Kasumi-1 (cell line): ENCODE measurements at places on chromosomes 5 and 9.
A peak's percentile ranks its signal among the peaks of the same experiment; 100 is the strongest.

DNA sequence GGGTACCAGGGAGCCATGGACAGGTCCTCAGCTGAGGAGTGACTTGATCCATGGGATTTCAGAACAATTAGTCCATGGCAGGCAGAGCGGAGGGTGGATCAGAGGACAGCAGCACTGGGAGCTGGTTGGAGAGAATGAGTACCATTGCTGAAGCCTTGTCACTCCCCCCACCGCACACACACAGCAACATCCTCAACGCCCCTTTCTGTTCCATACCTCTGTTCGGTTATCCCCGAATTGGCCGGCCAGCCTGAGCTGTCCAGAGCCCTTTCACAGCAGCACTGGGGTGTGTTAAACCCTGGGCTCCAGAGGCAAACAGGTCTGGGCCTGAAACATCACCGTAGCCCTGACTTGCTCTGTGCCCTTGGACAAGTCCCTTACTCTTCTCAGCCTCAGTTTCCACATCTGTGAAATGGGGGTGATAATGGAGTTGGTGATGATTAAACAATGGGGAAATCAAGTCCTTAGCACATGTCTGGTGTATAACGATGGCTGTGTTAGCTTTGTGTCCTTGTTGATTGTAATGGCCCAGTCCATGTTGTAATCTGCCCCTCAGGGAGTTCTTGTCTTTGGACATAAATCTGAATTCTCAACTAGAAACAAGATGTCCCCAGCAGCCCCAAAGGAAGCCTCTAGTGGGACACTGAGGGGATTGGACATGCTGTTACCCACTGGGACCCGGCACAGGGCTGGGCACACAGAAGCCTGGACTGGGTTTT is 16.9 kb downstream of the GSN start:
- DNase-seq: no peak

- no peak for DNase-seq
These were observed 290.0 kb downstream of the CETN3 start for GRCh38 chr5:90119531-90119971.

DNA sequence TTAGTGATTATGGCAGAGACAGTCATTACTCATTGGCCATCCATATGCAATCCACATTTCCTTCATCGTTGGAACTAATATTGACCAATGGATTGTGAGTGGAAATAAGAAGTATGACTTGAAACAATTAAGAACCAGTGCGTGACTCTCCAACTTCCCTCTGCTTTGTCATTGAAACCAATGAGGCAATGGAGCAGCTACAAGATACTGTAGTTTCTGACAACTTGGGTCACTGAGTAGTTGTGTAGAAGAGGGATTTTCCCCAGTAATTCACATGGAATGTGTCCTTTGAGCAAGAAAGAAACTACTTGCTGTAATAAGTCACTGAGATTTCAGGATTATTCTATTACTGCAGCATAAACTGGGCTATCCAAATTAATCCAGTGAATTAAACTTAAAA is 785.3 kb upstream of the RIOK2 start:
- DNase-seq: no peak

- no peak for DNase-seq
These were observed 43.8 kb downstream of the ACTL7B start for GRCh38 chr9:108811944-108812343.

GRCh38 chr5:60323596-60323995 is 376.4 kb downstream of the DEPDC1B start:
- DNase-seq: no peak

DNA sequence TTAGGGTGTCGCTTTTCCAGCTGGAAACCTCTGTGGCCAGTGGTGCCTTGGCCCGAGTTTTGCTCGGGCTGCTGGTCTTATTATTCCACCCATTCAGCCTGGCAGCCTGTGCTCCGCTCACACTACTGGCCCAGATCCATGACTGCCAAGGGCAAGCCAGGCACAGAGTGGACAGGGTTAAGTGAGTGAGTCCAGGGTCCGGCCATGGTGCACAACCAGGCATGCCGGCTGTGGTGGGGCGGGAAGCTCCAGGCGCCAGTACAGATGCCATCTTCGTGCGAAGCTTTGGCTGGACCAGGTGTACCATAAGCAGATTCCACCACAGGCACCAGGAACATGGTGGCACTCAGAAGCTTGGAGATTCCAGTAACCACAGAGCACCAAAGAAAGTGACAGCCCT is 580.2 kb upstream of the FAM174A start:
- no peak for DNase-seq

- no peak for DNase-seq
These were observed 181.3 kb upstream of the TUT7 start for GRCh38 chr9:86535406-86535915.

GRCh38 chr9:87763286-87763685 is 37.4 kb downstream of the CTSL start:
- no peak for DNase-seq

- DNase-seq: peak; percentile 45
These were observed 22.1 kb upstream of the STXBP1 start for GRCh38 chr9:127589955-127590370.

- DNase-seq: no peak
These were observed 715 bp upstream of the LEAP2 start for GRCh38 chr5:132872788-132873118.

DNA sequence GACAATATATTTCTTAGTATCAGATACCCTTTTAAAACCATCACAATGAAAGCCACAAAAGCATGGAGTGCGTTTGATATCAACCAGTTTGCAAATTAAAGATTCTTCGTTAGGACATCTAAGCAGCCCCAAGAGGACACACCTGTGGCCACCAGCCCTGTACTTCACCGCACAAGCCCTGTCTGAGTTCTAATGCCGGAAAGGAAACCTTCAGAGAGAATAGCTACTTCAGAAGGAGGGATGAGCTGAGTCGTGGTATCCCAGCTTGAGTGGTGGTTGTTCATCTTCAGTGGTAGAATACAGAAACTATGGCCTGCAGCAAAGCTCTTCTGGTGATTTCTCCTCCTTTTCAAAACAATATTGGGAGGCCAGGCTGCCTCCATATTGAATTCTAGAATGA is 319.6 kb downstream of the FBXL7 start:
- no peak for DNase-seq

- no peak for DNase-seq
These were observed 131.4 kb downstream of the MRPL36 start for GRCh38 chr5:1668141-1668721.

- peak; percentile 39 for DNase-seq
These were observed 233.3 kb downstream of the CDH9 start for GRCh38 chr5:26805076-26805475.

DNA sequence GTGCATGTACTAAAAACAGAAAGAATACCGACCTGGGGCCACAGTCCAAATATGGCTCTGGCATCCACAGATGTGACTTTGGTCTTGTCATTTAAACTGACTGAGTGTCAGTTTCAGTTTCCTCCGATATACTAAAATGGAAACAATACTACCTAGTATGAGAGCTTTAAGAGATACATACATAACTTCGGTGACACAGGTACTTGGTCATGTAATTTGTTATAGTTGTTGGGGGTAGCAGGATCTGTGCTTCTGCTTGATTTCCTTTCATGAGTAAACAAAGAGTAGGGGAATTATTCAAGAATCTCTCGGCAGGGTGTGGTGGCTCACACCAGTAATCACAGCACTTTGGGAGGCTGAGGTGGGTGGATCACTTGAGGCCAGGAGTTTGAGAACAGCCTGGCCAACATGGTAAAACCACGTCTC is 32.1 kb downstream of the MTMR12 start:
- DNase-seq: no peak

- DNase-seq: no peak
These were observed 363.9 kb upstream of the MEF2C start for GRCh38 chr5:89246864-89247263.

DNA sequence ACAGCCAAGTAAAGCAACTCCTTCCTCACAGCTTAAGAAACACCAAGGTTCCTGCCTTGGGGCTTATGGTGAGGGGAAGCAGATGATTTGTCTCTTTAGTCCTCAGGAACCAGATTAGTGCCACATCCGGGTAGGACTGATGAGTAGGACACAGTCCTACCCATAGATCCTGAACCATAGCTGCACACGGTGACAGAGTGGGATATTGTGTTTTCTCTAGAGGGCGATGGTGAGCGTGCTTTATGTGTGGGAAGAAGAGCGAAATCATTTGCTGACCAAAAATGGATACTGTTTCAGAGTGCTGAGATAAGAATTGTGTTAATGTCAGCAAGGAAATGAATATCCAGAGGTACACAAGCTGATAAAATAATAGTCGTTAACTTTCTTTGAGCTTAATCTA is 209.0 kb upstream of the FBXL7 start:
- DNase-seq: peak; percentile 27

GRCh38 chr5:160452795-160453194 is 31.1 kb downstream of the PTTG1 start:
- DNase-seq: no peak

- DNase-seq: no peak
These were observed 43.5 kb upstream of the TENT2 start for GRCh38 chr5:79568632-79569190.

GRCh38 chr9:111349766-111350165 is 19.7 kb upstream of the OR2K2 start:
- DNase-seq: no peak

DNA sequence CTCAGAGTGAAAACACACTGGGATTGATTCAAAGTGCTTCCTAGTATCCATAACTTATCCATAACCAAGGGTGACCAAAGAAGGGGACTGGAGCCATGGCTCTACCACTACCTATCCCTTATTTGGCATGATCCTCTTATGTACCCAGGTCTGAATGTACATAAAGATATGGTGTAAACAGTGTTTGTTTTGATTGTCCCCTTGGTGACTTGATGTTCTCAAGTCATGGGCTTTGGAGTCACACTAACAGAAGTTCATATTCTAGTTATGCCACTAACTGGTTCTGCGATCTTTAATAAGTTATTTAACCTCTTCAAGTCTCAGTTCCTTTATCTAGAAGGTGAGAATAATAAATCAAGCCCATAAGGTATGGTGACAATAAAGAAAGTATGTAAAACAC is 283.4 kb upstream of the PTGER4 start:
- DNase-seq: no peak

- no peak for DNase-seq
These were observed 156.8 kb downstream of the NFIB start for GRCh38 chr9:14157191-14157590.

GRCh38 chr5:53987101-53987500 is 323.3 kb downstream of the ARL15 start:
- DNase-seq: no peak

DNA sequence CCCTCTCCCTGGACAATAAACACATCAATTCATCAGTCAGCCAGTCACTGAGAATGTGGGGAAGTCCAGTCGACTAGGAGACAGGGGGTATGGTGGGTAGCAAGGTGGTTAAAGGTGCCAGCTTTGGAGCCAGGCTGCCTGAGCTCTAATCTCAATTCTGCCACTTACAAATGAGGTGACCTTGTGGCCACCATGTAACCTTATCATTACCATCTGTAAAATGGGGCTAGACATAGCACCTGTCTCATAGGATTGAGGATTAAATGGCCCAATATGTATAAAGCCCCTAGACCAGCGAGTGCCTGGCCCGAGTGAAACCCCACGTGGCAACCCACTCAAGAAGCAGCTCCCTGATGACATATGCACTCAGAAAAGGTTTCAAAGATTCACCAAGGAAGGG is 73.3 kb upstream of the TBC1D2 start:
- no peak for DNase-seq

DNA sequence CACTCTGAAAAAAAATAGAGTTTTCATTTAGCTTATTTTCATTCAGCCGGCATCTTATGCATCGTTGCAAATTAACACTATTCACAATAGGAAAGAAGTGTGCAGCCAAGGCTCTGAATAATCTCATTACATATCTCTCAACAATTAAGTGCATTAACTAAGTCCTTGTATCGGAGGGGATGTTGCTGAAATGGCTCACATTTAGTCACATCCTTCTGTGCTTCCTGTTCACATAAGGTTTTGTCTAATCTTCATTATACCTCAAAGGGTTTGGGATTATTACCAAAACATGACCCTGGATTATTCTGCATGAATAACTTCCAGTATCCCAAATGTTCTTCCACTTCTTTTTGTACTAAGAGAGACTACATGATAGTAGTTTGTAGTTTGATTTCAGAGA is 278.0 kb upstream of the GRIA1 start:
- DNase-seq: no peak

DNA sequence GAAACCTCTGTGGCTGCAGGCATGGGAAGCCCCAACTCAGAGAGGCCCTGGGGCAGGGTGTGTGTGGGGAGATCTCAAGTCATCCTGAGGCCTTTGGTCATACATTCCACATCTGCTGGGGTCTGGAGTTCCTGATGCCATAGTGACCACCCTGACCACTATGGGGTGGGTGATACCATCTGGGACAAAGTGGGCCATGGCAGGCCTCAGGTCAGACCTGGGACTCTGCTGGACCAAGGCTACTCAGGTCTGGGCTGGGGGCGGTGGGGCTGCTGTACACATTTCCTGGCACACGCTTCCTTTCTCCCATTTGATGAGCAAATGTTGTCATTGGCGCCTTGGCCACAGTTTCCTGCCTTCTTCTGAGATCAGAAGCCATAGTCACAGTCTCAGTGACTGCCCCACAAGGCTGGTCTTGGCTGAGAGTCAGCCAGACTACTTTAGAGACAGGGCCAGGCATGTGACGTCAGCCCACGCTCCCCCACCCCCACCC is 15.1 kb upstream of the ACSL6 start:
- no peak for DNase-seq

DNA sequence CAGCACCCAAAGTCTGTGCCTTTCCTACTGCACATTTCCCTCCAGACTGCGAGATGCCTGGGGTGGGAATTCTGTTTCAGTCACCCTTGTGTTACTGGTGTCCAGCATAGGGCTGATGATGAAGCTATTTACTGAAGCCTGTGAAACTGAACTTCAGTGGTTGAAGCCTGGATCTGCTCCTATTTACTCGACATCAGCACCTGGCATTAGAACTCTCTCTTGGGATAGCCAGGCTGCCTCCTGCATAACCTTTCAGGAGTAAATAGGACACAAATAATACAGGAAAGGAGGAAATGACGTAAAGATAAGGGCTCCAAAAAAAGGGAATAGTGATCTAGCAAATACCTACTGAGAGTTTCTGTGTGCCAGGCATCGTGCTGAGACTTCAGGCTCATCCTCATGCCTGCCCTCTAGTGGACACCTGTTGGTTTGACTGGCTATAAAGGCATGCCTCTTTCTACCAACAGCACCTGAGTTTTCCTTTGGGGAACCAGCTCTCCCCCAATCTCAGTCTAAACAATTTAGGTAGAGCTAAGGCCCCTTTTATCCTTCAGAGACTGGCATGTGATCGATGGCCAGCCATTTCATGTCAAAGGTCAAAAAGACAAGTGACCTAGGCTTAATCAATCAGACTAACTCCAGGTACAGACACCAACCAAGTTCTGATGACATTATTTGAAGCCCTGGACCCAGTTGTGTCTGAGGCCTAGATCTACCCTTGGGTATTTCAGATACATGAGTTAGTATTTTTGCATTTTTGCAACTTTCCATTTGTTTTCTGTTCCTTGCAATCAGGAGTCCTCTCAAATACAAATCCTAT is 192.1 kb upstream of the TRIM32 start:
- no peak for DNase-seq
